Renal pelvis (tissue), 12 donors: ENCODE measurements at places on chromosomes 7 and 10. TPM values are rescaled to one million over a fixed set of nuclear protein-coding genes. Genes with fewer than 3 reads are reported as not detected.

DNA sequence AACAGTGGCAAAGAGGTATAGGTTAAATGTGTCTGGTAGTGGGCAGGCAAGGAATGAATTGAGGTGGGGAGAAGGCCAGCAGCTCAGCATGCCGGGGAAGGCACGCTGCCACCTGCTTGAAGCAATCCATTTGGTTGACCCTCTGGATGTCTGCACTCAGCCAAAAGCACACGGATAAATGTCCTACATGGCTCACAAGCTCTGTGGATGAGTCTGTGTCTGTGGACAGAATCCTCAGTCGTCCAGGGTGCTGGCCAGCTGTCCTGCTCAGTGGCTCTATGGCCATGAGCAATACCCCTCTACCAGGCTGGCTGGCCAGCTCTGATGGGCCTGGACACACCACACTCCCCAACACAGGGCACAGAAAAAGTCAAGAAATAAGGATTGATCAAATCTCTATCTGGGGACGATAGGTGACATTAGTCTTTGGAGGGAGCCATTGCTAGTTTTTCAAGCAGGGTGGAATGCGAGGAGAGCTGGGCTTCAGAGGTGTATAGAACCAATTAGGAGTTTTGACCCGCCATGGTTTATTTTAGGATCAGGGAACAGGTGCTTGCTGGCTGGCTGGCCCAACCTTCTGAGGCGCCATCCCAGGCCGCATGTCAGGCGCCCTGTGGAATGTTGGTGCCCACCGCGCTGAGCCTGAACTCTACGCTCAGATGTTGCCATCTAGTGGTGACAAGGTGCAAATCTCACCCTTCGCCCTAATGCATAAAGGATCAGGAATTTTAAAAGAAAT is 493.4 kb downstream of the TNS3 start:
- peak; percentile 54 for DNase-seq

DNA sequence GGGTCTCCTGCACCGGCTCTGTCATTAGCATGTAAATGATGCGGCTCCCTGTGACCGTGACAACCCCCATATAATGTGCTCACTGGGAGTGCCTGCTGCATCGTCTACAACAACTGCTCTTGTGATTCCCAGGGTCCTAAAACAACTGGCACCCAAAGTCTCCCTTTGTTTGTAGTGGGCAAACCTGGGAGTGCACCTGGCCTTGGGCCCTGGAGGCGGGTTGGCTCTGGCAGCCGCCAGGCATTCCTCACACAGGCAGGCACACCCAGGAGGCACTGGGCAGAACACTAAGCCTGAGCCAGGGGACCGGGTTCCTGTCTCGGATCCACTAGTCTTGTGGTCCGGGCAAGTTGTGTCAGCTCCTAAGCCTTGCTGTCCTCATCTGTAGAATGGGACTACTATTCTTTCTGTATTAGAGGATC is 115.5 kb upstream of the GPR26 start:
- no peak for DNase-seq

DNA sequence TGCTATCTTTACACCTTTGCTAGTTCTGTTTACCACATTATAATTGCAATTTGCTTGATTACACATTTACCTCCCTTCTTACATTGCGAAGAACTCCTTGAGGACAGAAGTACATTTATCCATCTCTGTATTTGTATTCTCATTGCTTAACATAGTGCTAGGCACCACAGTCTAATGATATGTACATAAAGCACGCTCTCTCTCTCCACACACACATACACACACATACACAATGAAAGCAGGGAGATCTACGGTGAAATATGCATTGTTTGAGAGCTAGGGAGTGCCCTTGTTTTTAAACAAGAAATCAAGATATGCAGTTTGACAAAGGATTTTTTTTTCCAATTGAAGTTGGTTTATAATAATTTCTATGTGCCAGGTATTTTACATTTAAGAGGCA is 148.7 kb downstream of the BMPER start:
- DNase-seq, result no peak

The MALRD1 gene
- 2.3 TPM for polyA plus RNA-seq

The FANK1 gene
- polyA plus RNA-seq, result 10.0 TPM

- DNase-seq, result no peak
Observed at GRCh38 chr10:34504534-34504933, 310.6 kb downstream of the PARD3 start.

DNA sequence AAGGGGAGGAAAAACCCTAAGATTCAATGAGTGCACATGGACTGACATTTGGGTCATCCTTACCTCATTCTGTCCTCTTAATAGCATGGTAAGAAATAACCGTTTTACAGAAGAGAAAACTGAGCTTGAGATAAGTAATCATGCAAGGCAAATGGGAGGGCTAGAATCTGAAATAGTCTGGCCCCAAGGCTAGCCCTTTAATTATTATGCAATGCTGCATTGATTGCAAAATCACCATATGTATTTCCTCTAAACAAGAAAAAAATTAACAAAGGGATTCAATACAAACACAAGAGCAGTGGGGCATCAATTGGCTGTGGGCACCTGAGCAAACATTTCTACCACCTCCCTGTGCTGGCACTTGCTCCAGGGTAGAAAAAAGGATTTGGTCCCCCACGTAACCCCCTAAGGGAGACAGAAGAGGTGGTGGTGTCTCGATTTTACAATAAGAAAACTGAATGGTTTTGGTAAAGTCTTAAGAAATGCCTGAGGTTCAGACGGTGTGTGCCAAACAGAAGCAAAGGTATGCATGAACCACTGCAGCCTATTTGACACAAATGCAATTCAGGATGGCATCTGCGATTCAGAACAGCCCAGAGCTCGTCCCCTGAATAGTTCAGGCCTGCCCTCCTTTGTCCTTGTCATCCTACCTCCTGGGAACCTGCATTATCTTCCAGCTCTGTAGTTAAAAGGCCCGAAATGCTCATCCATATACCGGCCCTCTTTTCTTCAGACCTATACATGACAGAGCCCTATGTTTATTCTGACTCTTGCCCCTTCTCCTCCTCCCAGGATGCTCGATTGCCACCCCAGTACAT is 23.6 kb downstream of the PIP4K2A start:
- no peak for DNase-seq

DNA sequence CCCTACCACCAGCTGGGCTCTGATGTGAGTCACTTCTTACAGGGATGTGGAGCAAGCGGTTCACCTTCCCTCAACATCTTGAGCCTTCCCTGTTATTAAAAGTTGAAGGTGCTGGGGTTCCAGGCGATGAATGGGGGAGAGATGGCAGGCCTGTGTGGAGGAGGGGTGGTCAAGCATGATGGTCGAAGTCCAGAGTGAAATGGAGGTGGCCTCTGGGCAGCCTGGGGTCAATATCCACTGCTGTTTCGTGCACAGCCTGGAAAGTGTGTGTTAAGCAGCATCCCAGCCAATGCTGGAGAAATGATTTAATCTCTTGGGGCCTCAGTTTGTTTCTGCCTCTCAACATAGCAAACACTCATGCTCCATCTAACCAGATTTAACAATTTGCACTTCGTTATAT is 33.7 kb upstream of the DMBT1 start:
- no peak for DNase-seq

- no peak for DNase-seq
Observed at GRCh38 chr10:90526721-90527120, 331.1 kb downstream of the HTR7 start.

GRCh38 chr7:72504061-72504706 is 92.0 kb upstream of the CALN1 start:
- no peak for DNase-seq

- DNase-seq, result no peak
Observed at GRCh38 chr7:143002898-143003297, 24.0 kb downstream of the OR9A2 start.

DNA sequence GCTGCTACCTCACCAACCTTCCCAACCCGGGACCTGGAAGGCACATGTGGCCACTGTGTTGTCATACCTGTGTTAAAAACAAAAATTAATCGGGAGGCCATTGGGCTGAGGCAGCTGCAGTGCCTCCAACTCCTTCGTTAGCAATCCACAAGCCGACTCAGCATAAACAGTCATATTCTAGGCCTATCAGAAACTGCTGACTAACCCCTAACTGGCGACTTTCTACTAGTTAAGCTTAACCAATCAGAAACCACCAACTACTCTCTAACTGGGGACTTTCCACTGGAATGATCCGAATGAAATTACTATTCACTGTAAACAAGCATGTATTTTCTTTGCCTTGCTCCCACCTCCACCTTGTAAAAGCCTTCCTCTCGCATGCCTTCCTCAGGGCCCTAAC is 14.1 kb upstream of the TMEM72 start:
- no peak for DNase-seq

DNA sequence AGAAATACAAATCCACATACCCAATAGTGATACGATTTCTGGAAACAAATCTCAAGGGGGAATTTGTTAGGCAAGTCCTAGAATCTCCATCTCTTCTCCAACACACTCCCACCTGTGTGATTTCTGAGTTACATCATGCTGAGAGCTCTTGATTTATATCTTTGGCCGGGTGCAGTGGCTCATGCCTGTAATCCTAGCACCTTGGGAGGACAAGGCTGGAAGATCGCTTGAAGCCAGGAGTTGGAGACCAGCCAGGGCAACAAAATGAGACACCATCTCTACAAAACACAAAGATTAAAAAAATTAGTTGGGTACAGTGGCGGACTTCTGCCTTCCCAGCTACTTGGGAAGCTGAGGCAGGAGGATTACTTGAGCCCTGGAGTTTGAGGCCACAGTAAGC is 1.5 kb upstream of the MTPN start:
- peak; percentile 72 for DNase-seq

The SUN3 gene
- 0.26 TPM for polyA plus RNA-seq

GRCh38 chr10:12940791-12941190 is 60.7 kb downstream of the CCDC3 start:
- no peak for DNase-seq

The WNT8B gene
- 0.98 TPM for polyA plus RNA-seq

GRCh38 chr7:64879086-64879730 is 23.9 kb upstream of the ZNF273 start:
- DNase-seq, result no peak

GRCh38 chr10:61628875-61629513 is 33.7 kb upstream of the CABCOCO1 start:
- DNase-seq, result peak; percentile 51

- no peak for DNase-seq
Observed at GRCh38 chr7:77428777-77429231, 12.7 kb upstream of the GSAP start.

DNA sequence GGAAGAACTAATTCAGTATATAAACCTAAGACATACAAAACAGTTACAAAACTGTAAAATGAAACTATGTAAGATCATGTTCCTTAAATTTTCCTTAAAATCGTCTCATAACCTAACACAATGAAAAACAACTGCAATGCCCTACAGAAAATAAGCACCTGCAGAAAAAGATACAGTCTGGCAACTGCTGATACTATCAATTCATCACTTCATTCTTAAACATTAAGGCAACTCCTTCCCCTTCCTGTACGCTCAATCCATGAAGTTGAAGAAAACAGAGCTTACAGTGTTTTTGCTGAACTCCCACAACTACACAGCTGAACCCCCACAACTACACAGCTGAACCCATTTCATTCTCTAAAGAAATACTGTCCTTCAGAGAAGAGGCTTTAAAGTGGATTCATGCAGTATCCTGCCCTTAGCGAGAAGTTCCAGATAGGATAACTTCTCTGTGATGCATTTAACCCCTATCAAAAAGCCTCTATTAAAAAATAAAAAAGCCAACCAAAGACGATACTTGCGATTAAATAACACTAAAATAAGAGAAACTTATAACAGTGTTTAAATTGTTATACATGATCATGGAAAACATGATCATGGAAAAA is 50.0 kb downstream of the JMJD1C start:
- DNase-seq, result no peak

The C10orf67 gene
- 2.1 TPM for polyA plus RNA-seq

The EPDR1 gene
- 19.0 TPM for polyA plus RNA-seq

DNA sequence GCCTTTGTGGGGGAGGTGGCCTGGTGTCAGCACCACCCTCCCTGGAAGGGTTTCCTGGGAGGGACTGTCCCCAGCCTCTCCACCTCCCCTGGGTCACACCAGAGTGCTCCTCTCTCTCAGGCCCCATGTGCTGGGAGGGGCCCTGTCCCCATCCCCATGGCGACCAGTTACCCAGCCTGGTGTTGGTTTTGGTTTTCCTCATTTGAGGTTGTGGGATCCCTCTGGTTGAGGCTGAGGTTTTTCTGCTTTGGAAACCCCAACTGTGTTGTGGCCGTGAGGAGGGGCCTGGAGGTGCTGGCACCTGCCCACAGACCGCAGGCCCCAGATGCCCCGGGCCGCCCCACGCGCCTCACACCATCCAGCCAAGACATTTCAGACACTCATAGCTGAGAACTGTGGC is 106.3 kb downstream of the GRK5 start:
- no peak for DNase-seq

DNA sequence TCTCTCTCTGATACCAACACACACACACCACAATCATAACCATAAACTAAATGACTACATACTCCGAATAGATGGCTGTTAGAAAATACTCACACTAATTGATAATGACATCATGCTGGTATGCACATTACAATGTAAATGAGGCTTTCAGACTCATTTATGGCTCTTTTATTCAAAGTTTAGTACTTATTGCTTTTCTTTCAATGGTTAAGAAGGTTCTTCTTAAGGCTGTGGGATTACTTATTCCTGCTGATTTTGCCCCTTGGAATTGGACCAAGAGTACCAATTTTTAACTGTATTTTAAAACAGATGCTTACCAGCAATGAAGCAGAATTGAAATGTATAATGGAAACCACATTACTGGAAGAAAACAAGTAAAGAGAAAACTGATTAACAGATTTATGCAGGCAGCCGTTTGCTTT is 20.6 kb upstream of the CABCOCO1 start:
- DNase-seq, result no peak

- peak; percentile 37 for DNase-seq
Observed at GRCh38 chr7:114243646-114244045, 171.0 kb upstream of the FOXP2 start.

DNA sequence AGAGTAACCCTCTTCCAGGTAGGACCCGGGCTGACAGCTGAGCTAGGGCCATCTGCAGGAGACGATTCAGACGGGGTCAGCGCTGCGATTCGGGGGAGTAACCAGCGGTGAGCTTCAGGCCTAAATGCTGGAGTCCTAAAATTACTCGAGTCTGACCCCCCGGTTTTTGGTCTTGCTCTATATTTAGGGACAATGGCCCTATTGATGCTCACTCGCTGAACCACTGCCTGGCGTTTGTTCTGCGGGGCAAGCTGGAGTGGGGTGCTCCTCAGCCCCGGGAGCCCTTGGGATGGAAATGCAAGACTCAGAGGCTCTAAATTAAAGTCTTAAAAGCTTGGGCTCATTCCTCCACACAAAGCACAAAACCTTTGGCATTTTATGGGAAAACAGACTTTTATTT is 120.0 kb downstream of the PRKAG2 start:
- DNase-seq, result no peak

The SRRM3 gene
- 3.0 TPM for polyA plus RNA-seq

GRCh38 chr7:24826662-24827020 is 69.4 kb upstream of the GSDME start:
- DNase-seq, result no peak

The LOXL4 gene
- 2.8 TPM for polyA plus RNA-seq

The PAPOLB gene
- polyA plus RNA-seq, result 0.09 TPM

The MACROH2A2 gene
- polyA plus RNA-seq, result 77.3 TPM

The IFRD1 gene
- 46.9 TPM for polyA plus RNA-seq

- no peak for DNase-seq
Observed at GRCh38 chr7:26469188-26469587, 177.5 kb downstream of the SNX10 start.
